ENCODE measurements at places on chromosomes 2 and 18.

- DNase-seq: no peak
These were observed 3.1 kb downstream of the SLC5A7 start for GRCh38 chr2:107989445-107989844.

- no peak for DNase-seq
These were observed 4.0 kb downstream of the CCT7 start for GRCh38 chr2:73238149-73238548.

- DNase-seq: no peak
These were observed at the start of gene MOCOS for GRCh38 chr18:36187193-36187825. TSS of gene MOCOS (plus strand) at chr18:36187497. CDS start at chr18:36187540, 43 bp downstream.

DNA sequence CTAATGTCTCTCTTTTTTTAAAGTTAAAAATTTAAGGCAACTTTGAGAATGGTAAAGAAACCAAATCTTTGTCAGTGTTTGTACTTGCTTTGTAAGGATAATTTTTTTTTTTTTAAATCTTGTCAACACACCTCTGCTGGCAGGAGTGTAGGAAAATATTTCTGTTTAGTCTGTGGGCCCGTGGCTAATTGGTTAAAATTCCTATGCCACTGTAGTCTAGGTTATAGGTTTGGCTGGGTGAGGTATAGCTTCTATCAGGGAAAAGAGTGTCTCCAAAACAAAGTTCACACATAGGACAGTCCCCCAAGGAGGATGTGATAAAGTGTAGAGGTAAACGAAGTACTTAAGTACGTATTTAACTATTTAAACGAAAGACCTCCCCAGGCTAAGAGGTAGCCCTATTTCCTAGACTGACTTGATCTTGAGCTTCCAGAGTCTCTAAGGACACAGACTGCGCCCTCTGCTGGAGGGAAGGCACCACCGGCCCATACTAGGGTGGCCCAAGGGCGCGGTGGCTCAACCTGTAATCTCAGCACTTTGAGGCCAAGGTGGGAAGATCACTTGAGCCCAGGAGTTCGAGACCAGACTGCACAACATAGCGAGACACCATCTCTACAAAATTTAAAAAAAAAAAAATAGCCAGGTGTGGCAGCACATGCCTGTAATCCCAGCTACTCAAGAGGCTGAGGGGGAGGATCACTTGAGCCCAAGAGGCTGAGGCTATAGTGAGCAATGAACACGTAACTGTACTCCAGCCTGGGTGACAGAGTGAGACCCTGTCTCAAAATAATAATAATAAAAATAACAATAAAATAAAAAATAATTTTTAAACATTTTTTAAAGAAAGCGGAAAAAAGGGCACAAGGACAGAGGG lies 8.9 kb downstream of the TEX44 start:
- peak; percentile 77 for DNase-seq

GRCh38 chr2:46915281-46915810 lies at the start of gene MCFD2:
TSS of gene MCFD2 (minus strand) at chr2:46915806. CDS start at chr2:46909171, 6,635 bp downstream.
- no peak for DNase-seq

DNA sequence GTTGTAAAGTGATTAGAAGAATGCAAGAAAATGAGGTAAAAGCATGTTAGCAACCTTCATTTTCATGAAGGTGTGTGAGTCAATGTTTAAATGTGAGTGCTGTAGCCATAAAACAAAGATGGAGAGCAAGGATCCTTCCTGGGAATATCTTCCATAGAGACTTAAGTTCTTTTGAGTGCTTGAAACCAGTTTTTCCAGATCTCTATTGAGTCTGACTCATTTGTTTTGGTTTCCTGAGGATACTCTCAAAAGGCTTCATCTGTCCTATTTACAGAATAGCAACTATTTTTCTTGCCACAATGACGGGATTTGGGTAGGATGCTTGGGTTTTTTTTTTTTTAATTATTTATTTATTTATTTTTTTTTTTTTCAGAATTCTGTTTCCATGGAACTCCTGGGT lies 45.9 kb upstream of the ASB1 start:
- DNase-seq: no peak
